ENCODE measurements at places on chromosomes 7 and 10. TPM values are rescaled to one million over a fixed set of nuclear protein-coding genes. Genes with fewer than 3 reads are reported as not detected.

GRCh38 chr10:76179806-76180205 is 748.4 kb downstream of the LRMDA start:
- DNase-seq, result no peak

- DNase-seq, result no peak
These were observed 53.1 kb downstream of the NPTX2 start for GRCh38 chr7:98670186-98670585.

DNA sequence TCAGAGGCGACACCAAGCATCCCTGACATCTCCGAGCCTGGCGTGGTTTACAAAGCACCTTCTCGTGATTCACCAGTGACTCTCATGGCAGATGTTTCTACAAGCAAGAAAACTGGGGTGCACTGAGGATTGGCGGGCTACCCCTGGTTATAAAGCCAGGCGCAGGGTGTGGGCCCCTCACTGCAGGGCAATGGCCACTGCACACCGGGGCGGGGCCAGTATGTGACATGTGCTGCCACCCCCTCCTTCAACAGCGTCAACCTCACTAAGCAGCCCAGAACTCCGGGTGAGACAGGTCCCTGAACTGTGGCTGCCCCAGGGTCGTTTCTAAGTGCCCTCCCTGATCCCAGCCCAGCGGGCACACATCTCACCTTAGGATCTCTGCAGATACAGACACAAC is 63.8 kb downstream of the CHST15 start:
- no peak for DNase-seq

DNA sequence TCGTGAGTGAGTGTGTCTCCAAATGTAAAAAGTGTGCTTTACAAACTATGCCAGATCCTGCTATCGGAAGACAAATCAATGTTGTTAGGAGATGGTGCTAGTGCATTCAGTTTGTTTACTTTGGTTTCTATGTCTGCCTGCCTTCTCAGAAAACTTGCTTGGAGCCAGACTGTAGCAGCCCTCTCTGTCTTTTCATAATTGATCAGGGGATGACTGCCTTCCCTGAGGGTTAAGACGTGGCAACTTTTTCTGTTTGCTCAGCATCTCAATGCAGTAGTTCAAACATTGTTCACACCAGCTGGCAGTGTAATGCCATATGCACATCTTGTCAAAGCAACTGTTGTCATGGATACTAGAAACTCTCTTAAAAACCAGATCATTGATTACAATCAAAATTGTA is 118.5 kb downstream of the FOXP2 start:
- no peak for DNase-seq

- DNase-seq, result no peak
These were observed 28.3 kb downstream of the POLR3A start for GRCh38 chr10:78000956-78001472.

Gene SLC39A12
- 0.08 TPM for total RNA-seq

Gene KCNK18
- not detected for total RNA-seq
